ENCODE measurements at places on chromosomes 5 and 9.

DNA sequence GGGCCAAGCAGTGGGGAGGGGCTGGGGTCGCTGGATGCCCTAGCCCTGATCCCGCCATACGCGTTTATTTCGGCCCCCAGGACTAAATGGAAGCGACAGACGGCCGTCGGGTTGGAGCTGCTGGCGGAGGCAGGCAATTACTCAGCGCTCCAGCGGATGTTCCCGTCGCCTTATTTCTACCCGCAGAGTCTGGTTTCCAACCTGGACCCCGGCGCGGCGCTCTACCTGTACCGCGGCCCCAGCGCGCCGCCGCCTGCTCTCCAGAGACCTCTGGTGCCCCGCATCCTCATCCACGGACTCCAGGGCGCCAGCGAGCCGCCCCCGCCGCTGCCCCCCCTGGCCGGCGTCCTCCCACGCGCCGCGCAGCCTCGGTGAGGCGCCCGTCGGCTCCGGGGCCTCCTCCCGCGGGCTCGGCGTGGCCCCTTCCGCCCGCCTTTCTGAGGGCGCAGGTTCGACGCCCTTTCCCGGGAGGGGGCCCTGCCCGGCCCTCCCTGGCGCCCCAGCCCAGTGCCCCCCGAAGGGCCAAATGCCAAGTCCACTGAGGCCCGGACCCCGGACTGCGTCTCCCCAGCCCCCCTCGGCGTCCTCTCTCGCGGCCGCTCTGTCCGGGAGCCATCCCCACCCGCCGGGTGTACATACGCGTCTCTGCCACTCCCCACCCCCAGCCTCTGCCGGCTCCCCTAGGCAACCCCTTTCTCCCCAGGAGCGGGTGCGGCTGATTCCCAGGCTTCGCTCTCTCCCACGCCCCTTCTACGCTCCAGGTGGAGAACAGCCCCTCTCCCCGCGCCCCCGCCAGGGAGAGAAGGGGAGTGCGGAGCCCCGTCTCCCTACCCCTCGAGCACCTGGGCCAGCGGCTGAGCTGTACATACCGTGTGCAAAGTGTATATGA is 7.0 kb downstream of the BARHL1 start:
- peak; percentile 42 for DNase-seq
- peaks cover 18% of the 10 kb centered on the region for H3K4me1 ChIP-seq
- peaks cover 12% of the 10 kb centered on the region for H3K36me3 ChIP-seq
- H3K27ac ChIP-seq: no peak overlapping the region

GRCh38 chr9:136545692-136545964 is 220 bp downstream of the NOTCH1 start:
- peaks cover 69% of the 10 kb centered on the region for H3K4me1 ChIP-seq
- H3K4me3 ChIP-seq: no peak overlapping the region
- no peak overlapping the region for H3K27ac ChIP-seq
- H3K27me3 ChIP-seq: no peaks in the 10 kb centered on the region
- no peak for DNase-seq

DNA sequence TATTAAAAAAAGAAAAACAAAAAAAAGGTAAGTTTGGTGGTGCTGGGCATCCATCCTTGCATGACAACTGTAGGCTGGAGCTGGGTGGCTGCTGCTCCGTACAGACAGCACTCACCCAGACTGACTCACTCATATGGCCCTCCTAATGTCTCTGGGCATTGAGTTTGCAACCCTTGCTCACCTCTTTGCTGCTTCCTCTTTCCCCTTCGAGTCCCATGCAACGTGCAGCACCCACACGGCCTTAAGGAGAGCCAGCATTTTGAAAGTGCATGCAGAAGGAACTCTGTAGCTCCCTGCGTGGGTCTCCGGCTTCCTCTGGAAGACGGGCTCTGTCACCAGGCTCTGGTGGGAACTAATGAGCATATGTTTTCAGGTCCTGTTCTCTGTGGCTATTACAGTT is 60.5 kb upstream of the ENTREP1 start:
- H3K4me1 ChIP-seq: peaks cover 13% of the 10 kb centered on the region
- peaks cover 5% of the 10 kb centered on the region for H3K36me3 ChIP-seq
- no peaks in the 10 kb centered on the region for H3K27me3 ChIP-seq
- no peak for DNase-seq

GRCh38 chr9:125587819-125588460 is 119.1 kb downstream of the MAPKAP1 start:
- peaks cover 8% of the 10 kb centered on the region for H3K36me3 ChIP-seq
- H3K27me3 ChIP-seq: peaks cover 3% of the 10 kb centered on the region
- H3K4me1 ChIP-seq: peaks cover 24% of the 10 kb centered on the region

DNA sequence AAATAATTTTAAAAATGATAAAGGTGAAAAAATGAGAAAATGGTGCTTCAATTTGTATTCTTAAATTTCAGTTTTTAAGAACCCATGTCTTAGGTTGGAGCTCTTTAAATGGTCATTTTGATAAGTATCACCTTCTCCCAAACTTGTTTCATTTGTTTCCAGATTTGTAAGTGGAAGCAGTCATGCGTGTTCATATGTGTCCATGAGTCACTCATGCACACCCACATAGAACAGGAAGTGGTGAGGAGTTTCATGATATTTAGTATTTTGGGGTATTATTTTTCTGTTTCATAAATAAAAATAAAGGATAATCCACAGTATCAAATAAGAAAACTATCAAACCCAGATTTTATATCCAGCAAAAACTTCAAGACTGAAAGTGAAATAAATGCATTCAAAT is 570.4 kb upstream of the ST8SIA4 start:
- DNase-seq: no peak
- H3K27me3 ChIP-seq: no peaks in the 10 kb centered on the region
- H3K4me1 ChIP-seq: no peaks in the 10 kb centered on the region
- no peak overlapping the region for H3K4me3 ChIP-seq
- no peaks in the 10 kb centered on the region for H3K36me3 ChIP-seq

DNA sequence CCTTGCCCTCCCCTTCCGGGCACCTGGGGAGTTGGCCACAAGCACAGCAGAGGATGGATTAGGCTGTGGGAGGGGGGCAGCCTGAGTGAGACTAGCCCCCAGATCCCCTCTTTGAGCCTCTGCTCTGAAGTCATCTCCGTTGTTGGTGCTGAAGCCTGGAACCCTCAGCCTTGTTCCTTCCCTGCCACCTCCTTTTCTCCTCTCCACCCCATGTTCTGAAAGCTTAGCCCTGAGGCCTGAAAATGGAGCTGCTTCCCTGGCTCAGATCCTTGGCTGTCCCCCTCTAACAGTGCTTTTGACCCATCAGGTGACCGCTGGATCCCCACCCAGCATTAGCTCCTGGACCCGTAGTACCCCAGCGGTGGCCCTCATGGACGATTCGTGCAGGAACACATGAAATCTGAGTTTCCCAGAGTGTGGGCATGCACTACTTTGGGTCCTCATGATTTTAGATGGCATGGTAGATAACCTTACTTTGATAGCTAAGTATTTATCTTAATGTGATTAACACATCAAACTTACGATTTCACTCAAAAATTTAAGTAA is 21.6 kb upstream of the ANGPTL2 start:
- peaks cover 25% of the 10 kb centered on the region for H3K4me1 ChIP-seq
- peaks cover 8% of the 10 kb centered on the region for H3K27me3 ChIP-seq
- no peak for DNase-seq
- H3K36me3 ChIP-seq: no peaks in the 10 kb centered on the region

DNA sequence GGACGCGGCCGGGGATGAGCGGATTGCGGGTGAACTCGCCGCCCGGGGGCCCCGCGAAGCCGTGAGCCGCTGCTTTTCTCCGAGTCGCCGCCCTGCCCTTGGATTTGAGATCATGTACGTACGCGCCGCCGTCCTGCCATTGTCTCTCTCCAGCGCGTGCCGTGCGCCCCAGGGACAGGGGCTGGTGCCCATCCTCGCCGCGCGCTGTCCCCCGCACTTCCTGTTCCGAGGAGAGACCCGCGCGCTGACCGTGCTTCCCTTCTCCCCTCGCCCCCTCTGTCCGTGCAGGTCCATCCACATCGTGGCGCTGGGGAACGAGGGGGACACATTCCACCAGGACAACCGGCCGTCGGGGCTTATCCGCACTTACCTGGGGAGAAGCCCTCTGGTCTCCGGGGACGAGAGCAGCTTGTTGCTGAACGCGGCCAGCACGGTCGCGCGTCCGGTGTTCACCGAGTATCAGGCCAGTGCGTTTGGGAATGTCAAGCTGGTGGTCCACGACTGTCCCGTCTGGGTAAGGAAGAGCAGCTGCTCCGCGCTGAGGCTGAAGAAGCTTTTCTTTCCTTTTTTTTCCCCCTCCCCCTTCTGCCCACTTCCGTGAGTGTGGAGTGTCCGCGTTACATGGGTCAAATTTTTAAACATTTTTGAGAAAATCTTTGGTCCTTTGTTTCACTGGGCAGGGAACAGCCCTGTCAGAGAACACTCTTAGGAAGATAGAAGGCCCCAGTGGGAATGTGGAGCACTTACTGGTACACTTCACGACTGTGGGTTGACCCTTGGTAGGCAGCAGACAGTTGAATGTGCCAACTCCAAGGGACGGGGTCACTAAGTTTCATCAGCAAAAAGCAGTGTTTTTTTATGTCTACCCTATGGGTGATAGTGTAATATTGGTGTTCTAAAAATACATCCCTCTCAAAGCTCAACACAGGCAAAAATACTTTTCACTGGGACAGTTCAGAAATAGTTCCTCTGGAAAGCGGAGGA is 727 bp downstream of the RHOBTB3 start:
- peak overlapping the region; percentile 95 for H3K4me3 ChIP-seq
- H3K36me3 ChIP-seq: peaks cover 22% of the 10 kb centered on the region
- H3K27ac ChIP-seq: peak overlapping the region; percentile 96
- DNase-seq: peak; percentile 69
- peaks cover 51% of the 10 kb centered on the region for H3K4me1 ChIP-seq

- no peak overlapping the region for H3K27ac ChIP-seq
- no peaks in the 10 kb centered on the region for H3K36me3 ChIP-seq
These were observed 371.8 kb upstream of the PTGER4 start for GRCh38 chr5:40307920-40308319.

- H3K27me3 ChIP-seq: peaks cover 6% of the 10 kb centered on the region
- H3K4me3 ChIP-seq: no peak overlapping the region
- no peak overlapping the region for H3K27ac ChIP-seq
- no peak for DNase-seq
These were observed 25.5 kb upstream of the SLC6A3 start for GRCh38 chr5:1470762-1471211.

DNA sequence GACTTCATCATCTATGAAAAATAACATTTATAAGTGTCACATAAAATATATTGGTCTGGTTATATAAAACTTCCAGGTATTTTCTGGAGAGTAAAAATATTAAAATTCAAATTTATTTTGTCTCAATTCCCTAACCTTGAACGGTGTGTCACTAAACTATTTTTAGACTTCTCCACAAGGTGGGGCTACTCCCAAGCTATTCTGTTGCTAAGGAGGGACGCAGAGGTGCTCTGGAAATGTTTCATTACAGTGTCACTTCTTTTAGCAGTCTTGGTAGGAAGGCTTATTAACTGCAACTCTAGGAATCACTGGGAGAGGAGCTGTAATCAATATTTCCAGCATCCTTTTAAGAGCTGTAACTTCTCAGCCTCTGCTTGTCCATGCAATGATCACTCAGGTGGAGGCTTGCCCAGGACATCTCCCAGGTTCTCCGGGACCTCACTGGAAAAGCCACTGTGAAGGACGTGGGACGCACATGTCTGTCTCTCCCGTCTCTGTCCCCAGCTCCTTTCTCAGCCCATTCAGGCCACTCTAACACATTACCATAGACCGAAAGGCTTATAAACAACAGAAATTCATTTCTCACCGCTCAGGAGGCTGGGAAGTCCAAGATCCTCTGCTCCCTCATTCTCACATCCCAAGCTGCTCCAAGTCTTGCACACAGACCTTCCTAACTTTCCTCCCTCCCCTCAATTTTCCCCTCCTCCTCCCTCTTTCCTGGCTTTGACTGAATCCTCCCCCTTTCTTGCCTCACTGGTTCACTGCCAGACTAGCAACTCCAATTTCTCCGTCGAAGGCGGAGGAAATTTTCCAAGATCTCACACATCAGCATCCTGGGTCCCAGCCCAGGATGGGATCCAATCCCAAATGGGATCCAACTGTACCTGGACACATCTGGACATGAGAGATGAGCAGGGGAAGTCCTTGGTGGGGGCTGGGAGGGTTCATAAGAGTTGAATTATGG is 32.7 kb upstream of the DNAH5 start:
- no peaks in the 10 kb centered on the region for H3K36me3 ChIP-seq
- no peak overlapping the region for H3K27ac ChIP-seq
- DNase-seq: peak; percentile 26
- no peak overlapping the region for H3K4me3 ChIP-seq
- no peaks in the 10 kb centered on the region for H3K4me1 ChIP-seq

GRCh38 chr5:96252596-96252995 is 180.5 kb downstream of the PCSK1 start:
- H3K27me3 ChIP-seq: peaks cover 1% of the 10 kb centered on the region
- H3K36me3 ChIP-seq: no peaks in the 10 kb centered on the region
- no peak overlapping the region for H3K4me3 ChIP-seq

- no peaks in the 10 kb centered on the region for H3K36me3 ChIP-seq
- DNase-seq: no peak
- no peaks in the 10 kb centered on the region for H3K27me3 ChIP-seq
- H3K4me1 ChIP-seq: no peaks in the 10 kb centered on the region
- H3K4me3 ChIP-seq: no peak overlapping the region
- H3K27ac ChIP-seq: no peak overlapping the region
These were observed 1692.7 kb downstream of the EFNA5 start for GRCh38 chr5:105978011-105978410.

- no peak overlapping the region for H3K4me3 ChIP-seq
- DNase-seq: no peak
- peaks cover 41% of the 10 kb centered on the region for H3K27me3 ChIP-seq
- no peaks in the 10 kb centered on the region for H3K36me3 ChIP-seq
- no peak overlapping the region for H3K27ac ChIP-seq
- H3K4me1 ChIP-seq: peaks cover 45% of the 10 kb centered on the region
These were observed 3.0 kb upstream of the HRCT1 start for GRCh38 chr9:35903049-35903448.

DNA sequence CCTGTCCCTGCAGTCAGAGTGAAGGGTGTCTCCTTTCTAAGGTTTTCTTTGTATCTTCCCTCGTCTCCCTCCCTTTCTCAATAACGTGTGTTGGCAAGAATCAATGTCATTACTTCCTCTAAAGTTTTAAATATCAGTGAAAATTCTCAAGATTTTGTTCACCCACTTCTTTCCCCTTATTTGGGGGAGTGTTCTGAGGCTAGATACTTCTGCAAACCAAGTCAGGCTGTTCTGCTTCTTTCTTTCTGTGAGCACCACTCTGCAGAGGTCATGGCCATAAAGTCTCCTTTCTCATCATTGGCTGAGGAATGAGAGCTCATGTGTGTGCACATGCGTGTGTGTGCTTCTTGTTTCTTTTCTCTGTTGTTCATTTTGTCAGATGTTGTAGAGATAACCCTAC is 26.6 kb upstream of the SPATA31C2 start:
- H3K36me3 ChIP-seq: no peaks in the 10 kb centered on the region
- H3K27ac ChIP-seq: no peak overlapping the region
- DNase-seq: no peak

DNA sequence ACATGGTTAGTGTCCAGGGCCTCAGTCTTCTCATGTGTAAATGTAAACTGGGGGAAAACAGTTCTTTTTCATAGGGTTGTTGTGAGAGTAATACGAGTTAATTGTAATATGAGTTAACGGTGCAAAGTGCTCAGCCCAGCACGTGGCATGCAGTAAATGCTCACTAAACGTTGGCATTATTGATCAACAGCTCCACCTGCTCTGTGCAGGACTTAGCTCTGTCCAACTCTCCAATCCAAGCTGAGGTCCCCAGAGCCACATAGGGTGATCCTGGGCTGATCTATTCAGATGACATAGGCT is 28.3 kb downstream of the SPOCK1 start:
- H3K4me3 ChIP-seq: no peak overlapping the region
- DNase-seq: no peak
- peaks cover 34% of the 10 kb centered on the region for H3K27me3 ChIP-seq
- no peak overlapping the region for H3K27ac ChIP-seq
- no peaks in the 10 kb centered on the region for H3K4me1 ChIP-seq
- H3K36me3 ChIP-seq: no peaks in the 10 kb centered on the region
